Hepatocyte (in vitro differentiated cells): ENCODE measurements at places on chromosomes 4 and X.

- H3K36me3 ChIP-seq: no peaks in the 10 kb centered on the region
Measured at GRCh38 chrX:155086202-155086840, 15.0 kb downstream of the BRCC3 start.

- H3K4me1 ChIP-seq: peaks cover 3% of the 10 kb centered on the region
- no peak for DNase-seq
- H3K4me3 ChIP-seq: no peak overlapping the region
Measured at GRCh38 chr4:182878633-182879495, 38.3 kb downstream of the DCTD start.

GRCh38 chrX:42837101-42837726, 59.3 kb upstream of the PPP1R2C start:
- peaks cover 9% of the 10 kb centered on the region for H3K4me1 ChIP-seq
- no peaks in the 10 kb centered on the region for H3K27me3 ChIP-seq
- no peak overlapping the region for H3K4me3 ChIP-seq
- no peaks in the 10 kb centered on the region for H3K36me3 ChIP-seq

GRCh38 chr4:4689694-4690440, 148.0 kb upstream of the STX18 start:
- H3K36me3 ChIP-seq: no peaks in the 10 kb centered on the region
- H3K27me3 ChIP-seq: no peaks in the 10 kb centered on the region
- no peak for DNase-seq
- H3K4me3 ChIP-seq: no peak overlapping the region
- peaks cover 25% of the 10 kb centered on the region for H3K4me1 ChIP-seq
- no peak overlapping the region for H3K27ac ChIP-seq

DNA sequence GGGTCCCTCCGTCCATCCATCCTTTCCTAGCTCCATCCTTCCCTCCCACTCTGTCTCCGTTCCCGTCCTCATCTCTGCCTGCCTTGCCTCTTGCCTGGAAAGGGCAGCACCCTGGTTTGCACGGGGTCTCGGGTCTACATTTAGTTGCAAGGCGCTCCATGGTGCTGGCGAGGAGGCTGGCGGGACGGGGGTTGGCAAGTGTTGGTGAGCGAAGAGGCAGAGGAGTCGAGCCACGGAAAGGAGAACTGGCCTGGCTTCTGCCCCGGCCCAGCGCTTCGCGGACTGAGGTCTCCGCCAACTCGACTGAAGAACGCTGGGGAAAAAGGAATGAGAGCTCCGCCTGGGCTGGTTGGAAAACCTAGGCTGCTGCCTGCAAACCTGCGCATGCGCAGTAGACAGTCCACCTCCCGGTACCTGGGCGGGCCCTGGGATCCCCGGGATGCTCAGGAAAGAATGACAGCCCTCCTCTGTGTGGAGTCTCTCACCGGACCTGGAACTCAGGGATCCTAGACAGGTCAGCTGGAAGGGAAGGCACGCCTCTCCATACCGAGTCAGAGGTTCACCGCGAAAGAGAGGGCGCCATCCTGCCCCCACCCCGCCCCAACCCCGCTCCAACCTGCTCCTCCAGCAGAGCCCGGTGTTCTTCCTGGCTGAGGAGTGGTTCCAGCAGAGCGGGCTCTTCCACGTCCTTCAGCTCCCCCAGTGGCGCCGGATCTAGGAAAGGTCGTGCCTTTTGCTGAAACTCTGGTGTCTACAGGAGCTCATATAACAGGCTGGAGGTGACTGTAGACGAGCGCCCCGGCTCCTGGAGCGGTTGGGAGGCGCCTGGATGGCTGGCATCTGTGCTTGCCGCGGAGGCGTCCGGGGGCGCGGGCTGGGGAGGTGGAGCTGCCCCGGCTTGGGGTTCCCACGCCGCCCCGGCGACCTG, 6.0 kb downstream of the FRG2 start:
- H3K36me3 ChIP-seq: no peaks in the 10 kb centered on the region
- H3K4me1 ChIP-seq: no peaks in the 10 kb centered on the region
- no peak overlapping the region for H3K27ac ChIP-seq
